Activated T-helper 1 cell treated with anti-CD3 and anti-CD28 coated beads, Interleukin-2, amount 50 U/mL, for 16 hours (primary cell): ENCODE measurements at places on chromosomes 2 and 18.
A peak's percentile ranks its signal among the peaks of the same experiment; 100 is the strongest.

GRCh38 chr2:161954103-161954502 lies 119.9 kb downstream of the DPP4 start:
- no peak for DNase-seq

DNA sequence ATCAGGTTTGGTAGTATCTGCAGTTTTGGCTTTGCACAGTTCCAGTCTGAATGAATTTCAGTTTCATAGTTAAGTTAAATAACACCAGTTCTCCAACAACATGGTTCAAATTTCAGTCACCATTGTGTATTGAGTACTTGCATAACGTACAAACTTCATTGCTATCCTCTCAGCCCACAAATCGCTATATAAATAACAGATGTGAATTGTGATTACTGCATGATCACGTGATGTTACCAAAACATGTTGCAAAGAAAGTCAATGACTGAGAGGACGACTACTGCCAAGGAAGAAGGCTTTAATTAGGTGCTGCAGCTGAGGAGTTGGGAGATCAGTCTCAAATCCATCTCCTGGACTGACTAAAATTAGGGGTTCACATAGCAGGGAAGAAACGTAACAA lies 48.2 kb downstream of the COL4A4 start:
- no peak for DNase-seq

DNA sequence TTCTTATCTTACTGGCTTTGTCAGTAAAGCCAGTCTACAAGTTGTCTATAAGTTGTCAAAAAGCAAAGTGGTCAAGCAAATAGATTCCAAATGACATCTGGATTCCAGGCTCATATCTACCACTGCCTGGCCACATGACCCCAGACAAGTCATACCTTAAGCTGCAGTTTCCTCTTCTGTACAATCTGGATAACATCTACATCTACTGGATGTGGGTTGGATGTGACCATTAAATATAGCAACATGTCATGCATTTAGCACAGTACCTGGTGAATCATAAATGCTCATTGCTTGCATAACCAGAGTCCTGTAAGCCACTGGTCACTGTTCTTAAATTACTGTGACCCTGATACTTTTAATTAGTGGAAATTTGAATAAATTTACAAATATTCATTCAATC lies 16.8 kb downstream of the COBLL1 start:
- no peak for DNase-seq

GRCh38 chr2:40292291-40292690 lies 159.6 kb downstream of the SLC8A1 start:
- DNase-seq: no peak

DNA sequence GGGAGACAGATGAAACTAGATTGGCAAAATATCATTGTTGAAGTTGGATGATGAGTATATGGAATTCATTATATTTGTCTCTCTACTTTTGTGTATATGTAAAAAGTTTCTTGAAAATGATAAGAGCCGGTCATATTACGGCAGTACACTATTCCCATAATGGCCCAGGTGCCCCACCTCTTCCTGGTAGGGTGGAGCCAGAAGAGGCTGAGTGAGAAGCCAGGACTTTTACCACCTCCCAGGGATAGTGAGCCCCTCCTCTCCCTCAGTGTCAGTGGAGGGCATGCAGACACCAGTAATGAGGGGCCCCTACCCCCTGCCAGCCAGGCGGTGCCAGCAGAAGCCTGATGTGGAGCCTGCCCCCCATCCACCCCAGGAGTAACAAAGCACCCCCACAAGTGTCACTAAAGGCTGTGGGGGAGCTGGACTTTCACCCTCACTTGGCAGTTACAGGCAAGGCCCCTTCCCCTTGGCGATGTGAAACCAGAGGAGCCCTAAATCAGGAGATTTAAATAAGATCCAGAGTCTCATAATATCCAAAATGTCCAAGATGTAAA lies 198.9 kb upstream of the RBBP8 start:
- DNase-seq: no peak

- no peak for DNase-seq
Observed at GRCh38 chr18:8450898-8451665, 158.2 kb upstream of the RAB12 start.

GRCh38 chr2:158953926-158954763 lies 14.3 kb upstream of the TANC1 start:
- DNase-seq: no peak

DNA sequence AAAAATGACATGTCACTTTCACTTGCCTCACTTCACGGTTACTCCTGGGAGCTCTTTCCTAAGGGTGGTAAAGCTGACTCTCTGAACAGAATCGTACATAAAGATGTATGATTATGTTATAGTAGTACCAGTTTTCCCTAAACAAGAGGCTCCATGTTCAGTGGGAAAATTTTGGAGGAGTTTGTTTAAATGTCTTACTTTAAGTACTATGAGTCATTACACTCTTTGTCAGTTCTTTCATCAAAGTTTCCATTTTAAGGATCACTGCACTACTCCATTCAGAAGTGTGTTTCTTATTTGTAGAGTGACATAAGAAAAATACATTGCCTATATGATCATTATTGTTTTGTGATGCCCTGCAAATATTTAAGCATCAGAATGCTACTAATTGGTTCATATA lies 121.1 kb upstream of the FIGN start:
- DNase-seq: no peak

GRCh38 chr2:74553892-74554819 lies at the start of the genes DOK1 and LOXL3:
DOK1 (plus strand) TSS chr2:74554720; CDS start chr2:74554755, 35 bp downstream.
LOXL3 (minus strand) TSS chr2:74553942; CDS start chr2:74552634, 1,308 bp downstream.
- peak; percentile 69 for DNase-seq

- DNase-seq: no peak
Observed at GRCh38 chr2:84855731-84856130, 25.2 kb downstream of the TRABD2A start.

DNA sequence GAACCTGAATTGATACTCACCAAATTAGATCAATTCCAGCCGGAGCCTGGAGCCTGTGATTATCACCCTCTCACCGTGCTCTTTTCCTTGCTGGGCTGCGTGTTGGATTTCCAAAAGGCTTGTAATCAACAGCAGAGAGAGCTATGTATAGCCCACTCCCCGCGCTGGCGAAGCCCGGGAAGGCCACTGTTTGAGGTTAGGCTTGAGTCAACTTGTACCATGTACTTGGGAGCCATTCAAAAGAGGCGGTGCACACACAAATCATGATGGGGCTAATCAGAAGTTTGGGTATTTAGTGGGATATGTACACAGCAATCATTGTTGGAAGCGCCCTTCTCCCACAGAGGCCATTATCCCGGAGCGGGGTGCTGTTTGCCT lies 151.6 kb downstream of the GLI2 start:
- no peak for DNase-seq

GRCh38 chr2:150166313-150167051 lies 321.0 kb downstream of the RND3 start:
- no peak for DNase-seq

- DNase-seq: no peak
Observed at GRCh38 chr2:56268856-56269255, 85.1 kb downstream of the CCDC85A start.

- DNase-seq: no peak
Observed at GRCh38 chr2:188068093-188068492, 223.6 kb upstream of the GULP1 start.

GRCh38 chr2:236835307-236836024 lies 250.2 kb upstream of the COPS8 start:
- no peak for DNase-seq

- DNase-seq: no peak
Observed at GRCh38 chr2:69669666-69670065, 26.1 kb upstream of the AAK1 start.

GRCh38 chr18:48022531-48023329 lies 92.3 kb upstream of the SMAD2 start:
- DNase-seq: no peak

- DNase-seq: no peak
Observed at GRCh38 chr2:102735416-102736109, 26.3 kb upstream of the TMEM182 start.

- DNase-seq: no peak
Observed at GRCh38 chr2:168642873-168643272, 159.6 kb upstream of the NOSTRIN start.

GRCh38 chr18:37565977-37566478 lies 430 bp upstream of the CELF4 start:
- DNase-seq: no peak

DNA sequence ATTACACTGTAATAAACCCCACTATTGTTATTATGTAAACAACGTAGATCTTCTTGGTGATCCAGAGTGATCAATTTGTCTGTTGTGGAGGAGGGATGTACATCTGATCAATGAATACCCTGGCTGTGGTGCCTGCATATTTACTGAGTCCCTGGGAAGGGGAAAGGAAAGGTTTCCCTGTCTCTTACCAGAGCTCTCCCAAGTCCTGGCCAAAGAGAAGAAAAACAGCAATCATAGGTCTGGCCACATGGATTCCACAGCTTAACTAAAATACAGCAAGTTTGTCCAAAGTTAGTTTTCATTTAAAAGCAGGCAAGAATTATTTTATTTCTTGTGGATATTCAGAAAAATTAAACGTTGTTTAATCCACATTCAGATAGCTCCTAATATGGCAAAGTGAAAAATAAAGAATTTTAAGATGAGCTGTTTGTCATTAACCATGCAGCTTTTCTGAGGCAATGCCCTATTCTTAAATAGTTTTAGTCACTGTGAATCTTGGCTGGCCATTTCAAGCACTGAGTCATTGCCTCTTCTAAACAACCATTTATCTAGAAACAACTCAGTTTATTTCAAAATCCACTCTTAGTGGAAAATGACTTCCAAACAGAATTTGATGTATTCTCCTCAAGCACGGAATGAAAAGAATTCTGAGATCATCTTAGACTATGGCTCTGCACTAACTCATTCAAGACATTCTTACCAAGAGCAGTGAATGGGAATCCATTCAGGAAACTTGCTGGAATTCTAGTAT lies 1004.4 kb upstream of the CDH2 start:
- DNase-seq: no peak

DNA sequence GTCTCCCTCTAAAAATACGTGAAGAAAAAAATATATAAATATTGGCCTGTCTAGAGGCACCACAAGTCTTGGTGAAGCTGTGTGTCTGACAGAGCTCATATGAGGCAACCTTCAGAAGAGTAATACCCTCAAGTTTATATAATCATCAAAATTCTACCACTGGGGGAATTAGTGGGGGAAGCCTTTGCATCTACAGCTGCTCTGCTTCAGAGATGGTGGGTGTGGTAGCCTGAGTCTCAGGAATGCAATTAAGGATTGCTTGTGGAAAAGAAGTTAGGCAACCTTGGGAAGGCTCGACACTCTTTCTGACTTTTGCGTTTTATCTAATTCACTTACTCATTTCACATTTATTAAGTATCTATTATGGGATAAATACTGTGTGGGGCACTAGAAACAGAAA lies 17.4 kb downstream of the TPGS2 start:
- no peak for DNase-seq

GRCh38 chr2:106995556-106995955 lies 109.6 kb upstream of the ST6GAL2 start:
- no peak for DNase-seq

GRCh38 chr2:39508198-39508597 lies 71.1 kb upstream of the MAP4K3 start:
- DNase-seq: no peak

GRCh38 chr2:162574615-162575452 lies 230.9 kb downstream of the GCA start:
- DNase-seq: no peak

- no peak for DNase-seq
Observed at GRCh38 chr2:121565389-121566250, 34.9 kb downstream of the RNU4ATAC start.

DNA sequence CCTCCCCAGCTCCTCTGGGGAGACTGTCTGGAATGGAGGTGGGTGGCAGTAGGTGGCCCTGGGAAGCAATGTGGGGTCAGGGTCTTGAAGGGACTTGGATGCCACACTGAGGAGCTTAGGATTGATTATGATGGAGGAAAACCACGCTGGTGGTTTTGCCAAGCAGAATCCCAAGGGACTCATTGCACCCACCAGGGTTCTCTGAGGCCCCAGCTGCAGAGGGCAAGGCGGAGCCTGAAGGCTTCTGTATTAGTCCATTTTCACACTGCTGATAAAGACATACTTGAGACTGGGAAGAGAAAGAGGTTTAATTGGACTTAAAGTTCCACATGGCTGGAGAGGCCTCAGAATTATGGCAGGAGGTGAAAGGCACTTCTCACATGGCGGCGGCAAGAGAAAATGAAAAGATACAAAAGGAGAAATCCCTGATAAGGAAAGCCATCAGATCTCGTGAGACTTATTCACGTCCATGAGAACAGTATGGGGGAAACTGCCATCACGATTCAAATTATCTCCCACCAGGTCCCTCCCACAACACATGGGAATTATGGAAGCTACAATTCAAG lies 87.2 kb upstream of the YWHAQ start:
- DNase-seq: no peak

DNA sequence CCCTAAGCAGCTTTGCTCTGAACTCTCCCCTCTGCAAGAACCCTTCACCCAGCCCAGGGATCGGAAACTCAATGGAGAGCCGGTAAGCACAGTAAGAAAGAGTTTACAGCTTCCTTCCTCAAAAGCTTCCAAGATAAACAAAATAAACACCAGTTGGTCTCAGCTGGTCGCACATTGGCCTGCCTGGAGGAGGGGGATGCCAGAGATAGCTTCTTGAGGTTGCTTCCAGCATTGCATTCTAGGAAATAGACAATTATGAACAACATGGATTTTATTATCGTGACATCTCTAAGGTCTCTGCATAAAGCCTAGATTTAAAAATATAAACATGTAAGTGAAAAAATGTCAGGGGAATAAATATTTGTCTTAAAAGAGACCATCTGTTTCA lies 141.5 kb upstream of the PKDCC start:
- no peak for DNase-seq

DNA sequence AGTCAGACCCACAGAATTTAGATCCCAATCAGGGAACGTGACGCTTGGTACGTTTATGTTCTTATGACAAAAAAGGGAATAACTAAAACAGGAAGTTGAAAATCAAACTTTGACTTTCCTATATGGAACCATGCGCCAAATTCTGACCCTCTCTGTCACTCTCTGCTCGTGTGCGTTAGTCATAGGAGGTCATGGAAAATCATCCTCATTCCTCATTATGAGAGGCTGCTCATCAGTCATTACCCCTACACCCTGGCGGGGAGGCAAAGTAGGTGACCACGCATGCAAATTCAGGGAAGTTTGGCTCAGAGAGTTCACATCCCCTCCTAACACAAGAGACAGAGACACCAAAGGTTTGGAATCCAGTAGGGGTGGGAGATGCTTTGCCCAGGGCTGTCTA lies 15.5 kb downstream of the IL1F10 start:
- DNase-seq: no peak

DNA sequence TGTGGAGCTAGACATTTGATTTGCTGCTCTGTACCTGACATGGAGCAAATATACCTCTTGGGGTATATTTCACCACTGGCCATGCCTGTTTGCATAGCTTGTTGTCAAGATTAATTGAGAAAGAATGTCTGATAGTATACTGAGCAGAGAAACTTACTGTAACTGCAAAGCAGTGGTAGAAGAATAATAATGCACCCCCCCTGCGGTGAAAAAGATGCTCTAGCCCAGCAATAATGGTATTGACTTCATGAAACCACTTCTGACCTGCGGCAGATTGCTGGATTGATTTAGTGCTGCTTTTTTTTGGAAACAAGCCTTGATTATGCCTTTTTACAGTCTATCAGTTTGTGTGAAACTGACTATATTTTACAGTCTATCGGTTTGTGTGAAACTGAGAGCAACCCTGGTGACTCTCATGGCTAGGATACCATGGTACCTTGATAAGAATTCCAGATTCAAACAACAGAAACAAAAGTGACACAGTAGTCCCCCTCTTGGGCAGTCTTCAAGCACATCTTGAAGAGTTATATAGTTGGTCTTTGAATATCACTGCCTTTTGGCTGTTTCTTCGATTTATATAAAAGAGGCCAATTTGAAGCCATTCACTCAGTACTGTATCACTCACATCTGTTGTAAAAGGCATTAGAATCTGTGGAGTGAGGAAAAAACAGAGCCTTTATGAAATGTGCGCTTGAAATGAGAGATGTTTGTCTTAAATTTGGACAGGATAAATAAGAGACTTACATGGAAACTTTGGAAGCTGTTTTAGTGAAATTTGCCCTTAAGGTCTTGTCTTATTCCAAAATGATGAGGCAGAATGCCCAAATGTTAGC lies 102.5 kb downstream of the FMNL2 start:
- DNase-seq: no peak
